Ascending aorta (tissue), 2 donors: ENCODE measurements at places on chromosomes 13 and 19.

DNA sequence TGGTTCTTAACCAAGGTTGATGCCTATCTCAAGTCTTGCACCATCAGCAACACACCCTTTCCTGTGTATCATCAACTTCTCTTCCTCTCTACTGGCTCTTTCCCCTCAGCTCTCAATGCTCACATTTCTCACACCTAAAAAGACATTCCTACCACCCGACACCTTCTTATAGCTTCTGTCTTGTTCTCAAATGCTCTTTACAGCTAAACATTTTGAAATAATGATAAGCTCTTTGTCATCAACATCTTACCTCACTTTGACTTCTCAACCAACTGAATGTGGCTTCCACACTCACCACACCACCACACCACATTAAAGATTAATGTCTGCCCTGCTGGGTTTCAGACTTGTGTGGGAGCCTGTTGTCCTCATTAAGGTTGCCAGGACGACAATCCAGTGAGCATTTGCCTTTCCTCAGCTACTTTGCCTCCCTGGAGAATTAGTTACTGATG, 67.8 kb downstream of the RXFP2 start:
- H3K4me3 ChIP-seq, result no peak overlapping the region
- H3K36me3 ChIP-seq, result no peaks in the 10 kb centered on the region
- H3K27ac ChIP-seq, result no peak overlapping the region
- H3K27me3 ChIP-seq, result no peaks in the 10 kb centered on the region

- H3K27ac ChIP-seq, result no peak overlapping the region
- no peaks in the 10 kb centered on the region for H3K27me3 ChIP-seq
Measured at GRCh38 chr19:35702223-35703012, 1.9 kb upstream of the ZBTB32 start.

GRCh38 chr13:21846605-21847004, 175.7 kb downstream of the FGF9 start:
- no peak overlapping the region for H3K27ac ChIP-seq
- no peak for DNase-seq
- no peaks in the 10 kb centered on the region for H3K36me3 ChIP-seq

DNA sequence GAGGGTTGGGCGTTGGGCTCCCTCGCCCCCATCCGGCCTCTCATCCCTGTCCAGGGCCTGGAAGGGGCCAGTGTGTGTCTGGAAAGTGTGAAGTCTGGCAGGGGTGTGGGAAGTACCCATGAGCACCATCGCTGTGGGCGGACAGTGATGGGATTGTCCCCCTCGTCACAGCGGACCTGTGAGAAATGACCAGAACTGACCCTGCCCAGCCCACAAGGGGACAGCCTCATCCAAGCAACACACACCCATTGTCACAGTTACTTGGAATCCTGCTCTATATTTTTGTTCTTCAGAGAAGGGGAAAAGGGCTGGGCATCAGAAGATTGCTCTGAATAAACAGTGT, 18.6 kb downstream of the MCF2L start:
- no peaks in the 10 kb centered on the region for H3K27me3 ChIP-seq
- no peak overlapping the region for H3K27ac ChIP-seq
- H3K4me1 ChIP-seq, result no peaks in the 10 kb centered on the region
- H3K36me3 ChIP-seq, result no peaks in the 10 kb centered on the region
- DNase-seq, result no peak

- H3K4me1 ChIP-seq, result no peaks in the 10 kb centered on the region
- H3K27ac ChIP-seq, result no peak overlapping the region
- DNase-seq, result no peak
- H3K36me3 ChIP-seq, result no peaks in the 10 kb centered on the region
- no peaks in the 10 kb centered on the region for H3K27me3 ChIP-seq
Measured at GRCh38 chr13:51887468-51887867, 25.7 kb downstream of the CCDC70 start.

- DNase-seq, result peak; percentile 72
- peaks cover 4% of the 10 kb centered on the region for H3K4me1 ChIP-seq
- H3K4me3 ChIP-seq, result no peak overlapping the region
- no peaks in the 10 kb centered on the region for H3K36me3 ChIP-seq
- H3K27ac ChIP-seq, result no peak overlapping the region
Measured at GRCh38 chr13:28324181-28324789, 170.6 kb downstream of the FLT1 start.

DNA sequence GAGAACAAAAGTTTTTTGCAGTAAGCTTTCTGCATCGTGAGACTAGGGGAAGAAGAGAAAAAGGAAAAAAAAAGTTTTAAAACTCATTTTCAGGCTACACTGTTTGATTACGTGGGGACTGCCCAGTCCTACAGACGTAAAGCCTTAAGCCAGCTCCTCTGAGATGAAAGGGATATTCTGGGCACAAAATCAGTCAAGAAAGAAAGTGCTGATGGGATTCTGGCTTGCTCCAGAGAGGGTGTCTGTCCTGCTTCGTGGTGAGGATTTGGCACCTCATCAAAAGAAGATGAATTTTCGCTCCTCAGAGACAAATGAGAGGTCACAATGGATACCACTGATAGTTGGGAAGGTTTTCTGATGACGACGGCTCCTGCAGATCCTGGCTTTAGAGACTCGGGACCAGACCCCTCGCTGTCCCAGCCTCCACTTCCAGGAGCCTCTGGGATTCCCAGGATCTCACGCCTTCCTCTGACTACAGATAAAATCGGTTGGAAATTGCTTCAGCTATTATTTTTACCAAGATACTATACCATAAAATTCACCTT, 9.7 kb downstream of the TEX29 start:
- no peaks in the 10 kb centered on the region for H3K4me1 ChIP-seq
- no peak overlapping the region for H3K4me3 ChIP-seq
- H3K27me3 ChIP-seq, result no peaks in the 10 kb centered on the region

DNA sequence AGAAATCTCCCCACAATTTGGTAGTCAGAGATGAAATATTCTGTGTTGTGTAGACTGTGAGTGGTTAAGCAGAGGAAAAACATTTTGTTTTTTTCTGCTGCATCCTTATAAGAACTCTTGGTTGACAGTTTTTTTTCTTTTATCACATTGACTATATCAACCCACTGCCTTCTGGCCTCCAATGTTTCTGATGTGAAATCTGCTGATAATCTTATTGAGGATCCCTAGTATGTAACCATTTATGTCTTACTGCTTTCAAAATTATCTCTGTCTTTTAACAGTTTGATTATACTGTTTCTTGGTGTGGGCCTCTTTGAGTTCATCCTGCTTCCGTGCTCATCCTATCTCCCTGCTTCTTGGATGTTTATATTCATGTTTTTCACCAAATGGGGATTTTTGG, 316.9 kb downstream of the MTUS2 start:
- H3K36me3 ChIP-seq, result no peaks in the 10 kb centered on the region
- DNase-seq, result no peak
- peaks cover 10% of the 10 kb centered on the region for H3K4me1 ChIP-seq
- H3K27me3 ChIP-seq, result no peaks in the 10 kb centered on the region
- H3K27ac ChIP-seq, result no peak overlapping the region

DNA sequence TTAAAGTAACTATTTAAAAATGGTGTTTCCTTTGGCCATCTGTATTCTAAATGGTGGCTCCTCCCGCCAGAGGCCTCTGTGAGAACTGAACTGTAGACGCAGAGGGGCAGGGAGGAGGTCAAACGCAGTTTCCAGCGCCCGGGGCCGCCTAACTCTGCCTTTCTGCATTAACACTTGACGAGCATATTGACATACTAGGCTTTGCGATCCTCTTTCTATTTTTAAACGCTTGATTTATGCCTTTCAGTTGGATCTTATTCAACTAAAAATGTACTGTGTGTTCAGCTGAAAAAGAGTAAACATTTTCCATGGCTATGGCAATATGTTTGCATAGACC, 74.7 kb downstream of the SPACA7 start:
- no peaks in the 10 kb centered on the region for H3K36me3 ChIP-seq
- no peaks in the 10 kb centered on the region for H3K27me3 ChIP-seq
- no peak overlapping the region for H3K4me3 ChIP-seq
- H3K27ac ChIP-seq, result no peak overlapping the region

DNA sequence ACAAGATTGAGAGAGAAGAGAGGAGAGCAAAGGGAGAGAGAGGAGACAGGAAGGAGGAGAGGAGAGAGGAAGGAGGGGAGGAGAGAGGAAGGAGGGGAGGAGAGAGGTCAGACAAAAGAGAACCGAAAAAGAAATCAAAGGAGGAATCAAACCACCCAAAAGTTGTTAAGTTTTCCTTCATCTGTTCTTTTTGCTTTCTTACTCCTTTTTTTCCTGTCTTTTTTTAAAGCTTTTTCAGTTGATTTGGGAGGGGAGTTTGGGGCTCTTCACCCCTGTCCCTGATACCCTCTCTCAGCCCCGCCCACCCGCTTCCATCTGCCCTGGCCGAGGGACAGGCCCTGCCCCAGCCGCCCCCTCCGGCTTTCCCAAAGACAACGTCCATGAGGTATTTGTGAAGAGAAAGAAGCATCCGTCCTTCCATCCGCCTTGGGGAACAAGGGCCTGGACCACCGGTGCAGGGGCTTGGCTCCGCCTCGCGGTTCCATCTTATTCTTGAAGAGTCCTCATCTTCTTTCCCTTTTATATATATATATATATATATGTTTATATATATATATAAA, 13.3 kb downstream of the ZNF574 start:
- H3K27me3 ChIP-seq, result no peaks in the 10 kb centered on the region
- no peaks in the 10 kb centered on the region for H3K36me3 ChIP-seq
- peak overlapping the region; percentile 48 for H3K27ac ChIP-seq
- peak overlapping the region; percentile 42 for H3K4me3 ChIP-seq
- no peak for DNase-seq
- H3K4me1 ChIP-seq, result no peaks in the 10 kb centered on the region

DNA sequence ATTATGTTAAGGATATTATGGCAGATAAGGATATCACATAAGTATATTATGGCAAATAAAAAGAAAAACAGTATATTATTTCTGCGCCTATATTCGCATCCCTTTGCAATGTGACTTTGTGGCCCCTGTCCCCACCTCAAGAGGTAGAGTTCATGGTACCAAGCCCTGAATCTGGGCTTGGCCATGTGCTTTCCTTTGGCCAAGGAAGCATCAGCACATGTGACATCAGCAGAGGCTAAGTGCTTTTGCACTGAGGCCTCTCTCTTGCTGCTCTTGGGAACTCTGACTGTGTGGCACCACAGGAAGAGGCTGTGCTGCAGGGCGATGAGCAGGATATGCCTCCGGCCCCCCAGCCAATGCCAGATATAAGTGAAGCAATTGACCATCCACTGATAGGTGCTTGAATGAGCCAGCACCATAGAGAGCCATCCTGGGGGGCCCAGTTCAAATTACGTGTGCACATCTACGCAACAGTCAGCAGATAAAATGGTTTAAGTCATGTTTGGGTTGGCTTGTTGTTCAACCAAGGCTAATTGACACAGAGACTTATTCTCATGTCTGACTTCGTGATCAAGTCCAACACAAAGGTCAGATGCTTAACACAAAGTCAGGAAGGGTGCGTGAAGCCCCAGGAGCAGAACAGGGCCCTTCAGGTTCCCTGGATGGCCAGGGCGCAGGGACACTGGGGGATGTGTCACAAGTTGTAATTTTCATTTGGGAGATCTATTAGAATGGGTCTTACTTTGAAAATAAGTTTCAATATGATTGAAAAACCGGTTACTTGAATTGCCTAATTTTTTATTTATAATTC, 173.3 kb downstream of the COL4A1 start:
- no peak overlapping the region for H3K27ac ChIP-seq
- peaks cover 2% of the 10 kb centered on the region for H3K4me1 ChIP-seq
- no peaks in the 10 kb centered on the region for H3K27me3 ChIP-seq
- H3K4me3 ChIP-seq, result no peak overlapping the region
- no peaks in the 10 kb centered on the region for H3K36me3 ChIP-seq
- DNase-seq, result no peak

- no peaks in the 10 kb centered on the region for H3K36me3 ChIP-seq
- no peak overlapping the region for H3K4me3 ChIP-seq
- H3K27me3 ChIP-seq, result no peaks in the 10 kb centered on the region
- H3K4me1 ChIP-seq, result no peaks in the 10 kb centered on the region
Measured at GRCh38 chr13:79904581-79904980, 423.6 kb downstream of the NDFIP2 start.

DNA sequence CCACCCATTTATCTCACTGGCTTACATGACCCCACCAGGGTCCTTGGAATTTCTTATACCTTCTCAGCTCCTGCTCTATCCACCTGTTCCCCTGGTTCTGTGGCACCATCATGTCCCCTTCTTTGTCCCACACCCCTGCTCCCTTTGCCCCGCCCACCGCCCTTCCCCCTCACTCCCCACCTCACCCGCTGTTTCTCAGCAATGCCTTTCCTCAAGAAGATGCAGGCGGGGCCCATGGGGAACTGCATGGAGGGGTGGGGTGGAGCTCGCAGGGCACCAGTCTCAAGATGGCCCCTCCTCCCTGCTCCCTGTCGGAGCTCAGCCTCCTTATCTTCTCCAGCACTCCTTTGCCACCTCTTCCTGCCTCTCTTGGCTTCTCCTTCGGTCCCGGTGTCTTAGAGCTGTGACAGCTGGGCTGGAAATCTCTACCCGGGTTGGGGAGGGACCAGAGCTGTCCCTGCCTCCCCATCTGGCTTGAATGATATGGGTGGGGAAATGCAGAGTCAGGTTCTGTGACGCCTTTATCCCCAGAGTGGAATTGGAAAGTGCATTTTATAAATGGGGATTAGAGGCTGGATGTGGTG, at the start of gene CABP5:
CABP5 (minus strand) TSS at position 405 of the 584 bp plus-strand sequence; CDS start at position 248, 157 bp downstream.
- H3K27me3 ChIP-seq, result no peaks in the 10 kb centered on the region
- H3K36me3 ChIP-seq, result no peaks in the 10 kb centered on the region
- no peak within 1 kb of the TSS for H3K4me3 ChIP-seq
- DNase-seq, result no peak

- no peak overlapping the region for H3K27ac ChIP-seq
- no peaks in the 10 kb centered on the region for H3K36me3 ChIP-seq
- no peak for DNase-seq
Measured at GRCh38 chr13:77372275-77372674, 45.4 kb upstream of the MYCBP2 start.

DNA sequence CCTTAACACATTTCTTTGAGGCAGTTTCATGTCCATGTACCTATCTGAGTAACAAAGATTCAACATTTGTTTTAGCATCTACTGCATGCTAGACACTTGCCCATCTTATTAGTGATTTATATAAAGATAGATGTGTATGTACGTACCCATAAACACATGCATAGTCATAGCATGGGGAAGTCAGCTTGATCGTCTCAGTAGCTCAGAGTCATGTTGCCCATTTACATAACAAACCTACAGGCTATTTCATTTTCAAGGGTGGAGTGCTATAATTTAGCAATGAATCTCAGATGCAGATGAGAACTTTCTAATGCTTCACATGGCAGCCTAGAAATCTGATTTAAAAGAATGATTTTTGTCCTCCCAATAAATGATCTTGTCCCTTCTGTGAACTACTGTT, 23.5 kb downstream of the FLT1 start:
- no peak overlapping the region for H3K4me3 ChIP-seq
- no peaks in the 10 kb centered on the region for H3K36me3 ChIP-seq
- H3K4me1 ChIP-seq, result no peaks in the 10 kb centered on the region
- DNase-seq, result no peak
